ENCODE measurements at places on chromosomes 12 and 14. TPM values are rescaled to one million over a fixed set of nuclear protein-coding genes. Genes with fewer than 3 reads are reported as not detected.

GRCh38 chr12:96635844-96636243, 146.5 kb downstream of the CFAP54 start:
- no peak for DNase-seq

GRCh38 chr14:34098045-34098984, 147.4 kb upstream of the EGLN3 start:
- DNase-seq, result no peak

DNA sequence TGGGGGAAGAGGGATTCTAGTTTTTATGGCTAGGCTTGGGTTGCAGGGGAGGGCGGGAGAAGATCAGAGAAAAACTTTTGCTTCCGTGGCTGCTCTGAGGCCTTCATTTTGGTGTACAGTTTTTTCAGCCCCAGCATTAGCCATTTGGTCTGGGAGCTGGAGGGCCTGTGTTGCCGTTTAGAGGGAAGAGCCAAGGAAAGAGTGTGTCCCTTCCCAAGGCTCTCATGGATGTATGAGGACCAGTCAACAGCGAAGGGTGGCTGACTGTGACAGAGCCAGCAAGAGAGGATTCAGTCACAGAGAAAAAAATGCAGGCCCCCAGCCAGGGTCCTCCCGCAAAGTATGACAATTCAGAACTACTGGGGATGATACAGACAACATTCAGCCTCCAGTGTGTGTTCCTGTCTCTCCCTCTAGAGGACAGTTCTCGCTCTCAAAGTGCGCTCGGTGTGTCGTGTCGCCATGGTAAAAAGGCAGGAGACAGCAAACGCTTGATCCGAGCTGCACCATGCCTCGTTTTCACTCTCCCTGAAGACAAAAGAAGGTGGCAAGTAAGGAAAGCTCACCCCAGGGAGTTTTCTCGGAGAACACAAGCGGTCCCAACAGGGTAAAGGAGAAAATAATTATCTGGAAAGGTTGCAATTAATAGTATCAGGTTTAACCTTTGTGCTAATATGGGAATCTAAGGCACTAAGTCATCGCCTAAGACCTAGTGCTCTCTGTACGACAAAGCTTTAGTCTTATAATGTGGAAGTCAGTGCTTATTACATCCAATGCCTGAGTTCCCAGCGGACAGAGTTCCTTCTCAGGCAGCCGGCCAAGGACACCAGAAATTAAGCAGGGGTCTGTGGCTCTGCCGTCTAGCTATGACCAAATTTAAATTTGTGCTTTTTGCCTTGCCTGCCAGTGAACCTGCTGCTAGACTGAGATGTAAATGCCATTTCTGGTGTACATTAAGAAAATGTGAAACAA, 157.3 kb upstream of the PLXNC1 start:
- DNase-seq, result no peak

Gene KRR1
- total RNA-seq, result 11.5 TPM

DNA sequence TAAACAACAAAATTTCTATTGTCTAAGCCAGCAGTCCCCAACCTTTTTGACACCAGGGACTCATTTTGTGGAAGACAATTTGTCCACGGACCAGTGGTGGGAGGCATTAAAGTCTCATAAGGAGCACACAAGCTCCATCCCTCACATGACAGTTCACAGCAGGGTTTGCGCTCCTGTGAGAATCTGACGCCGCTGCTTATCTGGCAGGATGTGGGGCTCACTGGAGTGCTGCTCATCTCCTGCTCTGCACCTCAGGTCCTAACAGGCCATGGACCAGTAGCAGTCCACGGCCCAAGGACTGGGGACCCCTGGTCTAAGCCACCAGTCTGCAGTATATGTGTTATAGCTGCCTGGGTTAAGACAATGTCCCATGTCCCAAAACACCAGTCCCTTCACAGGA, 27.2 kb downstream of the VCPKMT start:
- no peak for DNase-seq

GRCh38 chr12:15722951-15723350, 66.2 kb downstream of the EPS8 start:
- DNase-seq, result no peak

GRCh38 chr14:24829862-24830261, 195.9 kb upstream of the GZMB start:
- DNase-seq, result no peak

Gene CLEC2A
- total RNA-seq, result not detected

DNA sequence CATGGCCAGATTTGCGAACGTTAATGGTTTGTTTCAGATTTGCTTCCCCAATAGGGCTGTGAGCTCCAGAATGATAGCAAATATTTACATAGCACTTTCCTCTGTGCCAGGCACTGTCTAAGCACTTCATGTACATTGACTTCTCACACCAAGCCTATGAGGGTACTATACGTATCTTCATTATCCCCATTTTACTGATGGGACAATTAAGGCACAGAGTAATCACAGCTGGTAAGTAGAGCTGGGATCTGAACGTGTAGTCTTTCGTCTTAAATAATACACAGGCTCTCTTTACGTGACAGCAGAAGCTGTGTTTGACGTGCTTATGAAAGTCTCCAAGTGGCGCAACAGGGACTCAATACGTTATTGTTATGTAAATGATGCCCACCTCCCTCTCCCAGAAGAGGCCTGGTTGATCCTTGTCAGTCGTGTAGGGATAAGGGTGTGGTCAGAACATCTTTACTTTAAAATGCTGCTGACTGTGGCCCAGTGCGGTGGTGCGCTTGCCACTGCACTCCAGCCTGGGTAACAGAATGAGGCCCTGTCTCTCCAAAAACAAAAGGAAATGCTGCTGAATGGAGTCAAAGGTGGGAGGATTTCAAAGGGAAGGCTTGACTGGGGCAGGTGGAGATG, 66.3 kb upstream of the TCL1B start:
- no peak for DNase-seq

Gene ARHGAP5
- total RNA-seq, result 117 TPM

- no peak for DNase-seq
Measured at GRCh38 chr12:70664465-70664881, 27.2 kb upstream of the PTPRB start.

DNA sequence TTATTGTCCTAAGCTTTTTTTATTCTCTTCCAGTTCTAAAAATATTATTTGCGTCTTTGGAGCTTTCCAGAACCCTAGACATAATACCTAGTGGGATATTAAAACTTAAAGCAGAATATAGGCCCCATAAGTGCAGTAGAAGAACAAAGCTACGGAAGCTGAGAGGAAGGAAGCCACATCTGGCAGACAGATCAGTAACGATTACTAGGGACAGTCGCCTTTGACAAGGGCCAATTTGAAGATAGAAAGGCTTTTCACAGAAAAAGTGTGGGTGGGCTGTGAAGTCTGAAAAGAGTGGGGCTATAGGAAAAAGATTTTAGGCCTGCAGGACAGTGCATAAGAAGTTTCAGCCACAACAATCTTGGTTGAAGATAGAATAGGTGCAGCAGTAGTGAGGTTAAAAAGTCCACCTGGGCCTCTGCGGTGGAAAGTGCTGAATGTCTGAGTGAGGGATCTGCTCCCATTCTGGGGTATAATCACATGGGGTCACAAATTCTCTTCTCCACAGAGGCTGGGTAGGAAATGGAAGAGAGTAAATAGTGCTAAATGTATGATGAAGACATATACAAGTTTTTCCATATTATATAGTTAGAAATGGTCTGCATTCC, 114.5 kb downstream of the CMAS start:
- no peak for DNase-seq

Gene RGS6
- total RNA-seq, result 9.1 TPM

- DNase-seq, result no peak
Measured at GRCh38 chr12:18782827-18783226, 44.9 kb downstream of the CAPZA3 start.

- DNase-seq, result no peak
Measured at GRCh38 chr12:91225316-91225715, 42.7 kb upstream of the DCN start.

DNA sequence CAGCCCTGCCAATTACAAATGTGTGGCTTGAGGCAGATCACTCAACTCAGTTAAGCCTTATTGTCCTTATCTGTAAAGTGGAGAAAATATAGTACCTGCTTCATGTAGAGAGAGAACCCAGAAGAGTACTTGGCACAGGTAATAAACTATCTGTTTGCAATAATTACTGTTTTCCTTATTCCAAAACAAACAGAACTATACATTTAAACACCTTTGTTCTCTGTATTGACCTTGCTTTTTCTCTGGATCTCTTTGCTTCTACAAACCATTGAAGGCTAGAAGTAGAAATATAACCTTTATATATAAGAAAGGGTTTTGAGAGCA, 70.8 kb upstream of the SRSF5 start:
- no peak for DNase-seq

GRCh38 chr12:46159309-46159901, 109.4 kb downstream of the SLC38A1 start:
- no peak for DNase-seq

Gene TSPAN19
- total RNA-seq, result not detected

DNA sequence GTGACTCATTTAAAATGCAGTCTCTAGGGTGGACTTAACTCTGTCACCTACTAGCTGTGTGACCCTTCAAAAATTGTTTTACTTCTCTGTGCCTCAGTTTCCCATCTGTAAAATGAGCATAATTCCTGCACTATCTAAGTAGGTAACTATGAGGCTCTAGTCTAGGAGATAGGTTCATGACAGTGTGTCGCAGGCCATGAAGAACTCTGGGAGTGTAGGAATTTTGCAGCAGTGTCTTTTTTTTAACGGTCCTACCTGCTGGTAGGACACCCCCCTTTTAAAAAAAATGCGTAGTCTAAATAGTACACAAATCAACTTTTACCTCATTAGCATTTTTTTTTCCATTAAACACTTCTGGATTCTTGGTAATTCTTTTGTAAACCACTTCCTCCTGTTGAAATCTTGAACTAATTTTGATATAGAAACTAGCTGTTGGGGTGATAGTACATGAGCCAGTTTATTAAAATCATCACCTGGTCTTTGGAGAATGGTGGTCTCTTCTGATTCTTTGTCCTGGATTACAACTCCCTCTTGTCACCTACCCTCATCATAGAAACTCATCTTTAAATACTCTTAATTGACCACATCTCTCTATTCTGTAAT, 86.0 kb upstream of the SLC38A2 start:
- no peak for DNase-seq

Gene VRTN
- 0.57 TPM for total RNA-seq

Gene CEBPE
- not detected for total RNA-seq

- no peak for DNase-seq
Measured at GRCh38 chr12:66152732-66153131, 17.1 kb downstream of the TMBIM4 start.

DNA sequence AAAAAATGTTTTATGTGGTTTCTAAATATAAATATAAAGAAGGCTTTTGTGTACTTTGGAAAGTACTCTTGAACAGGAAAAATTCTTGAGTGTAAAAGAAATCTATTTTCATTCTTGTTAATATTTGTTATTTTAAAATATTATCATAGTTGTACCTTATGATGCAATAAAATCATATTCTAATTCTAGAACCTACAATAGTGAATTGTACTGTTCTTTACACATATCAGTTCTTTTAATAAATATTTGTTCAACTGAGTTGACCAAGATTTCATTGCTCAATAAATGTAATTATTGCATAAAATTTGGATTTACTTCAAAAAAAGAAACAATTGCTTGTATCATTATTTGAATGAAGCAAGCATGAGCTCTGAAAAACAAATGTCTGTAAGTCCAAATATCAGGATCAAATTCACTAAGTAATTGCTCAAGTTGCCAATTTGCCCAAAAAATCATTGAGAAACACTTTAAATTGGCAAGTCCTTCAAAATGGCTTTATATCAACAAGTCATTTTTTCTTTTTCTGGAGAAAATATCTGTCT, 191.6 kb upstream of the SLC16A7 start:
- DNase-seq, result no peak

DNA sequence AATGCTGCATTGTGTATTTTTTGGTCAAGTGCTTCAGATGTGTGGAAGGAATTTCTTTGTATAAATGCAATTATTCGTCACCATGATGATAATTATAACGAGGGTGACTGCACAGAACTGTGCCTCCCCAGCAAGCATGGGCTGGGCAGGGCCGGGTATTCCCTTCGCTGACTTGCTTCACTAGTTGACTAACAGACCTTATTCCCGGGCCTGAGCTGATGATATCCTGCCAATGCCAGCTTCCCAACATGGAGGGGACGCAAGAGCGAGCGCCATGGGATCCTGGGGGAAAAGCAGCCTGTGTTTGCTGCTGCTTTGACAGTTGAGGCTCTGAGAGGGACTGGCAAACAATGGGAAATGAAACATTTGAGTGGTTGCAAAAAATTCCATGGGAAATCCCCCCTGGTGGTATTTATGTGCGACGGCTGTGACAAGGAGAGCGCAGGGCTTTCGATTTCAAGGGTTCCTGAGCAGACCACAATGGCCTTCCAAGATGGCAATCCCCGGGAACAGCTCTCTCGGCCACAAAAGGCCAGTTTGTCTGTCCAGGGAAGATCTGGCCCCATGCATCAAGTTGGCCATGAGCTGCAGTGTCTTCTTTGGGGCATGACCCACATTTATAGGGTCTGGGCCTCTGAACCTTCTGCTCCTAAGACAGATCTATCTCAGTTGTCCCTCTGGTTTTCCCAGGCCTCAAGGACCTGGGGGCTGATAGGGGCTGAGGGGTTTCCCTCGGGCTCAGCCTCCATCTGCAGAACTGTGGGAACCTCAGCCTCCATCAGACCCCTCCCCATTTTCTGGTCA, 21.9 kb upstream of the MAP1LC3B2 start:
- no peak for DNase-seq

Gene LMNTD1
- not detected for total RNA-seq

Gene TBPL2
- total RNA-seq, result not detected

GRCh38 chr14:53412819-53413675, 259.9 kb upstream of the DDHD1 start:
- no peak for DNase-seq

Gene AP1G2
- 369 TPM for total RNA-seq

Gene GLIPR1L1
- not detected for total RNA-seq

DNA sequence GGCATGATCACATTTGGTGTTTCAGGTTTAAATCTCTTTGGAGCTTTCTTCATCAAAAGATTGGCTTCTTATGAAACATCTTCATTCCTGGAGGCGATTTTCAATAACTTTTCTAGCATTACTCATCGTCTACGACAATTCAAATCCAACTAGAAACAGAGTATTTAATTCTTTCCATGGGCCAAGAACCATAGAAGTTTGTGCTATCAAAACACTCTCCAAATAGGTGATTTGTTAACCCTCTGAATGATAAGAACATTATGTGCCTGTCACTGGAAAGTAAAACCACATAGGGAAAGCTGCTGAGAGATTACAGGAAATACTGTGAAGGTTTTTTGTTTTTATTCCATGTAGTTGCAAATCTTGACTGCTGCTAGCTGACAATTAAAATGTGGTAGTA, 6.9 kb upstream of the DCN start:
- DNase-seq, result no peak
